ENCODE measurements at places on chromosomes 16 and 17.
A peak's percentile ranks its signal among the peaks of the same experiment; 100 is the strongest.

- peak; percentile 27 for DNase-seq
These were observed 118.2 kb upstream of the KCNJ18 start for GRCh38 chr17:21573961-21574610.

GRCh38 chr16:72677662-72678447, 370.1 kb downstream of the ZFHX3 start:
- no peak for DNase-seq

DNA sequence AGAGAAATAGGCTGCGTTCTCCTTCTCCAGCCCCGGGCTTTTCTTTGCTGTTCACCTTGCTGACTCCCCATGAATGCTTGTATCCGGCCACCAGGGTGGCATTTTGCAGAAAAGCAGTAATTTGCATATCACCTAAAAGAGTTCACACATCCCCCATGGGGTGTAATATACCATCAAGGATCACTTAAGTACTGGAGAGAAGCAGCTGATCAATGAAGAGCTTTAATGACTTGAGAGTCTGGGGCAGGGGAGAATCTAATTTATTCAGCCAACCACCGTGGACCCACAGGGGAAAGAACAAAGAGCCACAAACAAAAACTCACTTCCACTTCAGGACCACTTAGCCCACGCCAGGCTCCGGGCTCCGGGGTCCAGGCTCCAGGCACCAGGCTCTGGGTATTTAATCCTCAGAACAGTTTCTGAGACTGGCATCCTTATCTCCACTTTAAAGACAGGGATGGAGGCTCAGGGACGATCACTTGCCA, 33.9 kb upstream of the SEC14L1 start:
- no peak for DNase-seq

DNA sequence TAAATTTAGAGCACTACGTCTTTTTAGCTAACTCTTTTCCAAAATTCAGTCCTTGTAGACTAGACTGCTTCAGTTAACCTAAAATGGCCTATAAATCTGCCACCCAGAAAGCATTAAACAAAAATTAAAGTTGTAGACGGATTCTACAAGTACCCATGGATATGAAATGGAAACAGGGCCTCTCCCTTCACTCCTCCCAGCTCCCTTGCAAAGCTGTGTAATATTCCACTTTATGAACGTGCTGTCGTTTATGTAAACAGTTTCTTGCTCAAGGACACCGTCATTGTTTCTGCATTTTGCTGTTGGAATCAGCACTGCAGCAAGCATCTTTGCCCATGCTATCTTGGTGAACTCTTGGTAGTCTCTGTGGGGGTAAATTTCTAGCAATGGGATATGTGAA, 5.1 kb downstream of the MED9 start:
- no peak for DNase-seq

DNA sequence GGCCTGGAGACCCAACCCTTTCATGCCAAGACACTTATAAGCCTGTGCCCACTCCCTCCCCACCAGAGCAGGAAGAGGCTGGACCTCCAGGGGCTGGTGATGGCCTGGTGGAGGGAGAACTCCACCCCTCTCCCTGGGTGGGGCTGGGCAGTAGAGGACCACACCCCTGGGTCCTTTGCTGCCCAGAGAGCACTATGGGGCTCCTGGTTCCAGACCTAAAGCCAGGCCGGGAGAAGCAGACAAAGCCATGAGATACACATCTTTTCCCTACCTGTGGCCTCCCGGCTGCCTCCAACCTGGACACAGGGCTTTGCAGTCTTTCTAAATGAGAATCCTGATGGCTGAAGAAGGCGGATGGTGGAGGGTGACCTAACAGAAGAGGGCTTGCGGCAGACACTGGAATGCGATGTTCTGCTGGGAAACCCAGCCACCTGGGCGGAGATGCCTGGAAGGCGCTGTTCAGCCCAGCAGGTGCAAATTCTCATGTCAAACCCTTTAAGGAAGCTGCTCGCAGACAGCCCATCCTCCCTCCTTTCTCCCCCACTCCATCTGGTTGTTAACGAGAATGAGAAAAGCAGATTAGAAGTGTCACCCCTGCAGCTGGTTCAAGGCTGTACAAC, 43.9 kb upstream of the KIFC3 start:
- no peak for DNase-seq

- peak; percentile 53 for DNase-seq
These were observed at the start of gene HOXB7 for GRCh38 chr17:48610282-48611211. HOXB7 (minus strand) TSS chr17:48611017; CDS start chr17:48610918, 99 bp downstream.

Measured in skin of body (tissue), 3 donors.